ENCODE measurements at places on chromosomes 1 and 21. TPM values are rescaled to one million over a fixed set of nuclear protein-coding genes. Genes with fewer than 3 reads are reported as not detected.

ATAD3B gene
- 3.2 TPM for total RNA-seq

F3 gene
- 3.3 TPM for total RNA-seq

PRKAA2 gene
- total RNA-seq = 2.6 TPM

S100A2 gene
- total RNA-seq = 26.2 TPM

TRAF3IP3 gene
- not detected for total RNA-seq

KCNJ6 gene
- total RNA-seq = 2.2 TPM

MYBPH gene
- total RNA-seq = not detected

ST6GALNAC3 gene
- 0.68 TPM for total RNA-seq

CD164L2 gene
- total RNA-seq = not detected

EFNA1 gene
- 36.5 TPM for total RNA-seq

SUSD4 gene
- total RNA-seq = 0.82 TPM

TSPEAR gene
- not detected for total RNA-seq

ARMH1 gene
- 0.55 TPM for total RNA-seq

CADM3 gene
- total RNA-seq = 0.14 TPM
